ENCODE measurements at places on chromosomes 6 and 20.

GRCh38 chr6:7101290-7101689 lies 6.5 kb upstream of the RREB1 start:
- no peak for DNase-seq

- peak; percentile 80 for DNase-seq
These were observed 126.6 kb downstream of the TIAM2 start for GRCh38 chr6:155121699-155122098.

- DNase-seq, result peak; percentile 67
These were observed 913 bp downstream of the BTN2A2 start for GRCh38 chr6:26383624-26384417.

GRCh38 chr20:47018381-47018780 lies 123.7 kb downstream of the EYA2 start:
- DNase-seq, result no peak

DNA sequence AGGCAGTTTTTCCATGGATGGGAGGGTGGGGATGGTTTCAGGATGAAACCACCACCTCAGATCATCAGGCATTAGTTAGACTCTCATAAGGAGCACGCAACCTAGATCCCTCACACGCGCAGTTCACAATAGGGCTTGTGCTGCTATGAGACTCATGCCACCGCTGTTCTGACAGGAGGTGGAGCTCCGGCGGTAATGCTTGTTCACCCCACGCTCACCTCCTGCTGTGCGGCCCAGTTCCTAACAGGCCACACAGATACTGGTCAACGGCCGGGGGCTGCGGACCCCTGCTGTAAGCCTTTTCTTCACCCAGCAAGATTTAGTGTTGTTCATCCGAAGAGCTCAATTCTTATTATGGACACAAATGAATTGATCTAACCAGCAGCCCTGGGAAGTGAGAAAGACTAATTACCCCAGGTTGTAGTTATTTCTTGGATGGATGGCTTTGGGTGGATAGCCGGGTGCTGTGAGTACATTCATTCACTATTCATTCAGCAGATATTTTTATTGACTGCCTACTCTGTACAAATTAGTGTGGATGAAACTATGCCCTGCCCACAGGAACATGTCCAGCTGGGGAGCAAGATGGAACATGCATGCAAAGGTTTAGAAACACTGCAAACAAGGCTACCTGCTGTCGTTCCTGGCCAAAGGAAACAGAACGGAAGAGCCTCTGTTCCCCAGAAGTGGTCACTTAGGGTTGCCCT lies 57.2 kb downstream of the RIOK1 start:
- no peak for DNase-seq

DNA sequence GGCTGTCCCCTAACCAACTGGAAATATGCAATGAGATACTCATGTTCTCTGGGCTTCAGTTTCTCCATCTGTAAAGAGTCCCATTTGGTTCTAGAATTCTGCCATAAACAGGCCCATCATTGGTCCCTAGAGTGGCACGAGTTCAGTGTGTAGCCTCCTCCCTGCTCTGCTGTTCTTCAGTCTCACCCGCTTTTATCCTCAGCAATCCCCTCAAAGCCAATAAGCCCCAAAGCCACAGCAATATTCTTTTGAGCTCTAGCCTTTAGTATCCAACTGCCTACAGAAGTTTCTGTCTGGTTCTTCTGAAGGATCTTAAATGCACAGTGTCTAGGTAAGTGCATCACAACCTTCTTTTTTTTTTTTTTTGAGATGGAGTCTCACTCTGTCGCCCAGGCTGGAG lies 9.8 kb upstream of the MRPS18A start:
- no peak for DNase-seq

DNA sequence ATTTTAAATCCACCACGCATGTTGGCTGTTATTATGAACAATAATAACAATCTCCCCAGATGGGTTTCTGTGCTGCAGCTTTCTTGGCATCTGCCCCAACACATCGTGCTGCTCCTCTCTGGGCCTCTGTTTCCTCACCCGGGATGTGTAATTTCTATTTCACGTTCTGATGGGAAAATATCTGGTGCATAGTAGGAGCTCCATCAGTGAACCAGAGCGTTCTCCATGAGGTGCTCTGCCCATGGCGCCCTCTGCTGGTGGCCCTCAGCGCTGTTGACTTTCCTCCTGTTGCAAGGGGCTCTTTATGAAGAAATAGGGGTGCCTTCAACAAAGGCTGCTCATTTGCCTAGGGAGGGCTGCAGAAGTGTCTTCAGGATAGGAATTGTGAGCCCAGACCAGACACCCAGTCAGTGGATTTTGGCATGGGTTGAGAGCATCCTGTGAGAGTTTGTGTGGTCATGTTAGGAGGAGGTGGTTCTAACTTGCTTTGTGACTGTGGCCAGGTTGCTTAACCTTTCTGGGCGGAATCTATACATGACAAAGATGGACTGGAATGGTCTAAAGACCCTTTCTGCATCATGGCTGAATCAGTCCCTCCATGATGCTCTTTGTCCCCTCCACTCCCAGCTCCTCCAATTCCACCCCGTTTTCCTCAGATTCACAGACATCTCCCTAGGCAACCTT lies 8.1 kb downstream of the SCRT2 start:
- DNase-seq, result no peak

GRCh38 chr6:33915134-33915533 lies 111.3 kb upstream of the MLN start:
- peak; percentile 23 for DNase-seq

DNA sequence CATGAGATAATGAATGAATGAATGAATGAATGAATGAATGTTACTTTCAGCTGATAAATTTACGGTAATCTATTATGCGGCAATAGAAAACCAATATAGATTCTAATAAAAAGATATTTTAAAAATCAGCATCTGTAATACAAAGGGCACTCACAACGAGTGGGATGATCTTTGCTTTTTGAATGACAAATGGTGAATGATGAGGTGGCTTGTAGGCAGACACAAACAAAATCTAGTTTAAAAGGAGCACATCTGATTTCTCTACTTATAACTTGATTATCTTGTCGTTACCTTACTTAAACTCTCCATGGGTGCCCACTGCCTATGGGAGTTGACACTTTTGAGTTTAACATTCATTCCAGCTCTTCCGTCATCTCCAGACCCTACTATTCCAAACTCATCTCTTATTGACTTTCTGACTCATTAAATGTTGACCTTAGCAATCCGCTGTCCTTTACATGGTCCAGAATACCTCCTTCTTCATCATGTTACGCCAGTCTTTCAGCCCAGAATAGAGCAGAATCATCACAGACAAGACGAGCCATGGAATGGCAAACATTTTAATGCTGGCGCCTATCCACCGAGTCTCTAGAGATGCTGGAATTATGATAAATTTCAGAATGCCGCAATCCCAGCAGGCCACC lies 41.3 kb downstream of the NHLRC1 start:
- DNase-seq, result no peak

- DNase-seq, result no peak
These were observed 38.2 kb downstream of the KIAA1755 start for GRCh38 chr20:38222231-38222922.

DNA sequence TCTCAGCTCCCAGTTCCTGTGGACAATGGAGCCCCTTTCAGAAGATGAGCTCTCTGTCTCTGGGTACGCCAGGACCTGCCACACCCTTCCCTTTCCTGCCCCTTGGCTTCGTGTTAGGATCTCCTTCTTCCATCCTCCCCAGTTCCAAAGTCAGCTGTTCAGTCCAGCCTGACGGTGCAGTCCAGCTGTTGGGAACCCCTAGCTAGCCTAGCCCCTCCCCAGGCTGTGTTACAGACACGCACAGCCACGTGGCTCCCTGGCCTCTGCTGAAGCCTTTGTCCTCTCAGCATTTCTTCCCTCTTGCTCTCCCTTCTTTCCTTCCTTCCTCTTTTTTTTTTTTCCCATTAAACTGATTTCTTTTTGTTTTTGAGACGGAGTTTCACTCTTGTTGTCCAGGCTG lies 12.4 kb upstream of the TFAP2C start:
- no peak for DNase-seq

GRCh38 chr6:127207591-127208120 lies 59.0 kb upstream of the RNF146 start:
- DNase-seq, result no peak

GRCh38 chr6:66623050-66623449 lies 916.0 kb upstream of the EYS start:
- no peak for DNase-seq

GRCh38 chr6:32151863-32152768 lies at the start of gene PRRT1:
Gene PRRT1 (minus strand): TSS chr6:32151939. CDS start chr6:32151827, 112 bp downstream.
- DNase-seq, result no peak
